ENCODE measurements at places on chromosomes 4 and X.

DNA sequence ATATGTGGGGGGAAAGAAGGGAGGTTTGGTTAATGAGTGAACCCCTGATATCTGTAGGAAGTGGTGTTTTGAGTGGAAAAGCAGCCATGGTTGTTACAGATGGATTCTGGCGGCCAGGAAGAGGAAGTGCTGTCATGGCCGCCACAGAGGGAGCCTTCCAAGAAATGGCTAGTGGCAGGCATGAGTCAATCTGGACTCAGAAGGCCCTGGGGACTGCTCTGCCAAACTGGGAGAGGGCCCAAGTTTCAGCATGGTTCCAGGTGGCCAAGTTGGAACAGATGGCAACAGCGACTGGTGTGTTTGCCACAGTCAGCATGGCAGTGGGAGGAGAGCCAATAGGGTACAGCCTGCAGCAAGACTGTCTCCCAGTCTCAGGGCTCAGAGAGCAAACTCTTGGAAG is 32.5 kb downstream of the ETDB start:
- no peak for DNase-seq

DNA sequence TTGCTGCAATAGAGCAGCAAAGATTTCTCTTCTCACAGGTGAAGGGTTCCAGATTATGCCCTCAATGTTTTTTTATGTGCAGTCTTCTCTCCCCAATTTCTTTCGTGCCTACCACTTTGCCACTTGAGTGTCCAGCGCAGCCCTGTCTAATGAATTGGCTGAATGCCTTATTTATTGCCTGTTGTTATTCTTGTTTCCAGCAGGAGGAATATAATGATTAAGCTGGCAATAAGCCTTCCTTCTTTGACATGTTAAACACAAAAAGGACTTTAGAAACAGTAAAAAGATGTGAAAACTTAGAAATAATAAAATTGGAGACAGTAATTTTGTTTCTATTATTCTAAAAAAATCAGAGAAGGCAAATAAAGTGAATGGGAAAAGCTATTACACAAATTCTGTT is 34.6 kb upstream of the FRAS1 start:
- no peak for DNase-seq

DNA sequence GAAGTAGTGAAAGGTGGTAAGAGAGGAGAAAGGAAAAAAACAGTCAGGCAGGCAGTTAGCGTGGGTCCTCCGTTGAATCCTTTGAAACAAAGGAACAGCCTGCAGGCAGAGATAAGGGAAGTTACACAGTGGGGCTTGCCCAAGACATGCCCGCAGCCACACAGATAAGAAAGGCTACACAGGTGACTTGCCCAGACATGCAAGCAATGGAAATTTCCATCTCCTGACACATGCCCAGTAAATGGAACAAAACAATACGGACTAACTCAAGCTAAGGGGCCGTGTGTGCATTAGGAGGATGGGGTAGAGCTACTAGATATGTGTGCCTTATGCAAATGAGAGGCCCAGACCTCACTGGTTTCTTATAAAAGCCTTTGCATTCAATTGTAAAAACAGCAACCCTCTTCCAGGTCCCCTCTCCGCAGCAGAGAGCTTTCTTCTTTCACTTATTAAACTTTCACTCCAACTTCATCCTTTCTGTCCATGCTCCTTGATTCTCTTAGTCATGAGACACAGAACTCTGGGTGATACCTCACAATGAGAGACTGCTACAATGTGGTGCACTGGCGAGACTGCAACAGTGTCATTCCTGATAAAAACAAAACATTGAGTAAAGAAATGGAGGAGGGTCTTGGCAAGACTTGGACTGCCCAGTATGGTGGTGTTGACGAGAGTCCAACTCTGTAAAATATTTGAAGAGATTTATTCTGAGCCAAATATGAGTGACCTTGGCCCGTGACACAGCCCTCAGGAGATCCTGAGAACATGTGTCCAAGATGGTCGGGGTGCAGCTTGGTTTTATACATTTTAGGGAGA is 997.4 kb upstream of the PRKX start:
- no peak for DNase-seq

GRCh38 chr4:115325836-115326235 is 212.4 kb upstream of the NDST4 start:
- DNase-seq = no peak

DNA sequence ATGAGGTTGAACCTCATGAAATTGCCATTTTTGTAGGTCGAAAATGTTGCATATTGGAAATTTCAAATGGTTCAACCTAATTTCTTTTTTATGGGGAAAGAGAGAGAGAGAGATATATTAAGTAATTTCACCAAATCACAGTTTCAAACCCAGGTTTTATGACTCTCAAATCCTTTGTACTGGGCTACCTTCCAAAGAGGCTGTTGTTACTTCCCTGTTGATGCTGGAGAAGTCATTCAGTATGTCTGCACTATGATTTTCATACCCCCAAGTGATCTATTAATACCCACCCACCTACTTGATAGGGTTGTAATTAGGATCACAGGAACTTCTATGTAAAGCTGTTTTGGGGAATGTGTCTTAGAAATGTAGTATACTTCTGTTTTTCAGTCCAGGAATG is 109.9 kb downstream of the ZNF330 start:
- DNase-seq = no peak

DNA sequence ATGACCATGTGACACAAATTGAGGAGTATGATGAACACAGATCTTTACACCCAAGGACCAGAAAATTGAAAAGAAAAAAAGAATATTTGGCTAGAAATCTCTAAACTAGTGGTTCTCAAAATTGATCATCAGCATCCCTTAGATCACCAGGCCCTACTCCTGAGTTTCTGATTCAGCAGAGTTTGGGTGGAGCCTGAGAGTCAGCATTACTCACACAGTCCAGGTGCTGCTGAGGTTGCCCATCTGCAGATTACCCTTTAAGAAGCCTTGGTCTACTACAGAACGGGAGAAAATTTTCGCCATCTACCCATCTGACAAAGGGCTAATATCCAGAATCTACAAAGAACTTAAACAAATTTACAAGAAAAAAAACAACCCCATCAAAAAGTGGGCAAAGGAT is 182.8 kb downstream of the MOSPD2 start:
- DNase-seq = no peak

DNA sequence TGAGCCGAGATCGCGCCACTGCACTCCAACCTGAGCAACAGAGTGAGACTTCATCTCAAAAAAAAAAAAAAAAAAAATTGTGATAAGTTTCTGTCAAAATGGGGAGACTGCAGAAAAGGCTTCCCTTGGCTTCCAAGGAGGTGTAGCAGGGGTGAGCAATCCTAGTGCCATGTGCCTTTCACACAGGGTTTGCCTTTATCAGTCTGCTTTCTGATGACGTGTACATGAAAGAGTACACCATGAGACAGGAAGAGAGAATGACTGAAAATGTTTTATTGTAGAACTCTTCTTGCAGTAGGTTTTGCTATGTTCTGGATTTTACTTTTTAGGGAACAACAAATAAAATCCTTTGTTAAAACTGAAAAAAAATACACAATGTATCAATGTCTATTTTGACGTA is 23.4 kb upstream of the ZFP42 start:
- DNase-seq = no peak

DNA sequence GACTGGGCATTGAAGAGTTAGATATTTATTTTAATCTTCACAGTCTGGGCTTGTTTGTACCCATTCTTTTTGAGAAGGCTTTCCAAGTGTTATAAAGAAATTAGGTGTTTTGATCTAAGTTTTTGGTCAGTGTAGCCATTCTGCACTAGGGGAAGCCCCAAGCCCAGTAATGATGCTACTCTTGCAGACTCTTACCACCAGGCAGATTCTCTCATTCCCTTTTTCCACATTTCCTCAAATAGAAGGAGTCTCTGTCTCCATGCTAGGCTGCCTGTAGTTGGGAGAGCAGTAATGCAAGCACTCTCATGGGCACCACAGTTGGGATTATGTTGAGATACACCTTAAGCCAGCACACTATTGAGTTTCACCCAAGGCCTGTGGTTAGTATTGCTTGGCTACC is 21.5 kb downstream of the CDX4 start:
- DNase-seq = no peak

- no peak for DNase-seq
Observed at GRCh38 chr4:147477439-147477838, 3.5 kb upstream of the EDNRA start.

DNA sequence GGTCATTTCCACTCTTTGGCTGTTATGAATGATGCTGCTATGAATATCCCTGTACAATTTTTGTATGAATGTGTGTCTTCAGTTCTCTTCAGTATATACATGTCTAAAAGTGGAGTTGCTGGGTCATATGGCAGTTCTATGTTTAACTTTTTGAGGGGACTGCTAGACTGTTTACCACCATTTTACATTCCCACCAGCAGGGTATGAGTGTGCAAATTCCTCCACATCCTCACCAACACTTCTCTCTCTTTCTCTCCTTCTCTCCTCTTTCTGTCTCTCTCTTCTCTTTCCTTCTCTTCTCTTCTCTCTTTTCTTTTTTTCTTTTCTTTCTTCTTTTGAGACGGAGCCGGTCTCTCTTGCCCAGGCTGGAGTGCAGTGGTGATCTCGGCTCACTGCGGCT is 7.8 kb downstream of the WWC2 start:
- no peak for DNase-seq

- DNase-seq = no peak
Observed at GRCh38 chr4:45693746-45694145, 430.1 kb downstream of the GABRG1 start.

- no peak for DNase-seq
Observed at GRCh38 chr4:72817012-72817411, 248.0 kb upstream of the ADAMTS3 start.

DNA sequence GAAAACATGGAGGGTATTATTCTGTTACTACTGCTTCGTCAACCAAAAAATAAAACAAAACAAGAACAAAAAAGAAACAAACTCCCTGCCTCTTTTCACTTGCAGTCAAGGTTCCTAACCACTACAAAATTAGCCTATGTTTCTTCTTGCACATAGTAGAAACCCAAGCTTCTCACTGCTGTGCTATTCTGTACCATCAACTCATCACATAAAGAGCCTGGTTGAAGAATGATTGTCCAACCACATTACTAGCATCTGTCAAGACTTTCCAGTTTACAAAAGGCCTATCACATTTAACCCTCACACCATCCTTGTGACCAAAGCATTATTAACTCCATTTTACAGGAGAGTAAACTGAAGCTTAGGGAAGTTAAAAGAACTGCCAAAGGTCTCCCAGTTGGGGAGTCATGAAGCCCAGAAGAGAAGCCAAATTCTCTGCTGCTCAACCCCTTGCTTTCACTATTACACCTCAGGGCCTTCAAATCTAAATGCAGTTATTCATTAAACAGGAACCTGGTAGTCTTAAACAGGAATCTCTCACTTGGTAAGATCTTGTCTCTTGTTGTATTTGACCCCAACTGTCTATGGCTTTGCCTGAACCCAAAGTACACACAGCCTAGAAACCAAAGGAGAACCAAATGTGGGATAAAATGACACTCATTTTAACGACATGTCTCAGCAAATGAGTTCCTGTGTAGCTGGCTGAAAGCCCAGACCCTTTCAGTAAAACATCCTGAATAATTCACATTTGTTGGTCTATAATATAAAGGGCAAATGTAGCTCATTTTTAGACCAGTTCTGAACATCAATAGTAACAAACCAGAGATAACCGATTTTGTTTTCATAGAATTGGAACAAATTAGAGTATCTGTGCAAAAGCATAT is 8.6 kb downstream of the F9 start:
- DNase-seq = no peak

DNA sequence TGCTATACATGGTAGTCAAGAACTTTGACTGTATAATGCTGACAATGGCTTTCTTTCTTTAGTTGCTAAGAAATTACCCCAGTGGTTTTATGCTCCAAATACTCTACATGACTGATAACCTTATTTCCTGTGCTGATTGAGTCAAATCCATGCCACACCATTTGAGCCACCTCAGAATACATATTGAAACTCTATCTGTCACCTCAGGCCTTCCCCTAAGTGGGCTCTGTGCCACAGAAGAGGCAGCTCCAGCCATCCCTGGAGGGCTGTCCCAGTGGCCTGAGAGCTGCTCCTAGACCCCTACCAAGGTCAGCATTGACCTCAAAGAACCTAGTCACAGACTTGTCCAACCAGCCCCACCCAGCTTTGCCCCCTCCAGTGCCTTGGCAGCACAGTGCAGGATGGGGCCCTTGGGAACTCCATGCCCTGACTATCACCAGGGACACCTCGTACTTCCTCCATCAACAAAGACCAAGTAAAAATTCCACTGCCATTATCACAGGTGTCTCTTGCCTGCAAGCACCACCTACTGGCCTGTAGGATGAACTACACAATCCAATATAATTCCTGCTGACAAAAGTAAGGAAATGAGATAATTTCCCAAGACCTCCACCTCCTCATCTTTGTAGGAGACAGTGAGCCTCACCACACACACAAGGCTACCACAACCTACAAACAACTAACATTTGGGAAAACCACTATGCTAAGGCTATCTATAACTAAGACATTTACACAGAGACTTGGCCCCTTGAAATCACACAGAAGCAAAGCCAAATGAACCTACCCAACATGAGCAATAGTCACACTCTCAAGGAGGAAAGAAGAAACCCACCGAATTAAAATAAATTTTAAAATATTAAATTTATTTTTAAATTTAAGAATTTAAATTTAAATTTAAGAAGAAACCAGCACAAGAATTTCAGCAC is 239.9 kb downstream of the NKX6-1 start:
- no peak for DNase-seq

- DNase-seq = no peak
Observed at GRCh38 chr4:68885545-68885944, 66.1 kb downstream of the UGT2A3 start.

DNA sequence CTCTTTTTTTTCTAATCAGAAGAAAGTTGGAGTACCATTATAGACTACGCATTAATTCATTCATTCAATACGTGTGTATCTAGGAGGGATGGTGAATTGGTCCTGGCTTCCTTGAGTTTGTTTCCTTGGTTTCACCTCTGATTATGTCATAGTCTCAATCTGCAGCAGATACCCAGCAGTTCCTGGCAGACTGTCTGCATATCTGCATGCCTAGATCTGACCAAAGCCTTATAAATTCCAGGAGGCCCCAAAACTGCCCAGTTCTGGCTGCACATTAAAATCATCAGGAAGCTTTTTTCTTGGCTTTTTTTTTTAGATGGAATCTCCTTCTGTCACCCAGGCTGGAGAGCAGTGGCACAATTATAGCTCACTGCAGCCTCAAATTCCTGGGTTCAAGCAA is 27.2 kb upstream of the SLC34A2 start:
- no peak for DNase-seq

GRCh38 chr4:88985088-88985773 is 71.8 kb downstream of the FAM13A start:
- no peak for DNase-seq

Measured in activated gamma-delta T cell (primary cell).